Thoracic aorta (tissue), 2 donors: ENCODE measurements at places on chromosomes 5 and 9.

- DNase-seq = no peak
Observed at GRCh38 chr5:147564124-147564486, 54.2 kb upstream of the DPYSL3 start.

- no peak for DNase-seq
Observed at GRCh38 chr9:134163371-134164196, 780 bp downstream of the RNU6ATAC start.

- peak; percentile 78 for DNase-seq
Observed at GRCh38 chr9:136539427-136540421, 6.1 kb downstream of the NOTCH1 start.

GRCh38 chr9:78932849-78933627 lies 636.1 kb downstream of the PSAT1 start:
- no peak for DNase-seq

DNA sequence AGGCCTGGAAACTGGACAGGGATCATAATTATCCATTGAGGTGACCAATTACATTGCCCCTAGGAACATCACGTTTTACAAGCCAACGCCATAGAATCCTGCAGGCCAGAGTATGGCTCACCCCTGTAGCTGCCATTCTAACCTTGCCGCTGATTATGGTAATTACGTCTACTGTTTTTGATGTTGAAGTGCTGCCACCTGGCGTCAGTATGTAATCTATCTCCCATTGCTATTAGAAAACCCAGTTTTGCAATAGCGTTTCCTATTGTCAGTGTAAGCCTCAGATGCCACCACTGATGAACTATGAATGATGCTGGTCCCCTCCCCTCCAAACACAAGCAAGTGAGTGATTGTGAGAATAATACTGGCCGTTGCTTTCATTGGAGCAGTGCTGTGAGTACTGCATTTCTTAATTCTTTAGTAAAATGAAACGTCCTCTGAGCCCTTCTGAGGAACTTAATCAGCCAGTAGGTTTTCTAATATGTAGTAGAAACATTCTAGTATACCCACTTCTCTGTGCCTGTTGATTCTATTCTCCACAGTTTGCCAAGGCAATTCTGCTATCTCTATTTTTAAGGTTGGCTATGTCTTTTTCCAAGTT lies 100.5 kb upstream of the NMUR2 start:
- DNase-seq = no peak

GRCh38 chr9:136831720-136832104 lies 10.6 kb upstream of the AJM1 start:
- DNase-seq = no peak

GRCh38 chr5:151598984-151599383 lies 7.9 kb upstream of the FAT2 start:
- DNase-seq = no peak

DNA sequence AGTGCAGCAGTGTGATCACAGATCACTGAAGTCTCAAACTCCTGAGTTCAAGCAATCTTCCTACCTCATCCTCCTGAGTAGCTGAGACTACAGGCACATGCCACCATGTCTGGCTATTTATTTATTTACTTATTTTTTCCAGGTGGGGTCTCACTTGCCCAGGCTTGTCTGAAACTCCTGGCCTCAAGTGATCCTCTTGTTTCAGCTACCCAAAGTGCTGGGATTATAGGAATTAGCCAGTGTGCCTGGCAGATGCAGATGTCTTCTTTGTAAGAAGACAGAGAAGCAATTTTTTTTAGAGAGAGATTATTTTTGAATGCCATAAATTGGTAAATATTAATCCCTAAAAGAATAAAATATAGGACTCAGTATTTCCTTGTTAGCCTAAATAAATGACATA lies 54.3 kb downstream of the CHSY3 start:
- no peak for DNase-seq

GRCh38 chr5:42301349-42301748 lies 121.9 kb upstream of the GHR start:
- no peak for DNase-seq

DNA sequence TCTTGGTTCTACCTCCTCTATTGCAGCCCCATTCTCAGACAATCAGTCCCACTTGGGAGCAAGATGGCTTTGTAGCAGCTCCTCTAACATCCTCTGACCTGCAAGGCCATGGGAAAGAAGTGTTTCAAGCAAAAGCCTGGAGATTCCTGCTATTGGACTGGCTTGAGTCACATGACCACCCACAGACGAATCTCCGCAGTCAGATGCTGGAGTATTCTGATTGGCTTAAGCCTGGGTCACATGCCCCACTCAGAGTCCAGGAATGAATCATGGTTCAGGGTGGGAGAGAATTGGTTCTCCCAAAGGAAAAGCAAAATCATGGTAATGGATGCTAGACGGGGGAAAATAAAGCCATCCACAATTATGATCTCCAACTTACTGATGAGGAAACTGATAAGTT lies 22.6 kb upstream of the LMX1B start:
- DNase-seq = no peak

- DNase-seq = no peak
Observed at GRCh38 chr9:10104774-10105173, 508.0 kb downstream of the PTPRD start.

GRCh38 chr5:127358740-127359139 lies 68.1 kb downstream of the MEGF10 start:
- DNase-seq = no peak

DNA sequence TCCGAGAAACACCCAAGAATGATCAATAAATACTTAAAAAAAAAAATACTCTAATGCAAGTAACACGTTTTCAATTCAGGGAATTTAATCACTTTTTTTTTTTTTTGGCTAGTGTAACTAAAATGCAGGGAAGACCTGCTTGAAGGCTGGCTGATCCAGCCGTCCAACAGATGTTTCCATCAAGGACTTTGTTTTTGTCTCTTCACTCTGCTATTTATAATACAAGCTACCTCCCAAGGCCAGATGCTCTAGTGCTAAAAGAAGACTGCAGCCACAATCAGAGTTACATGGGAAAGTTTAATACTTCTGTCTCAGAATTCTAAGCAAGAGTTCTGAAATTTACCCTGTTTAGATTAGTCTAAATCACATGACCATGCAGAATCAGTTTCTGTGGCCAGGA lies 14.5 kb downstream of the TBCA start:
- DNase-seq = no peak

GRCh38 chr5:141369994-141370848 lies at the start of gene PCDHGB3:
PCDHGB3 (plus strand) TSS chr5:141370242; CDS start chr5:141370395, 153 bp downstream.
- no peak for DNase-seq

GRCh38 chr9:138009016-138009802 lies 131.6 kb downstream of the CACNA1B start:
- DNase-seq = no peak

DNA sequence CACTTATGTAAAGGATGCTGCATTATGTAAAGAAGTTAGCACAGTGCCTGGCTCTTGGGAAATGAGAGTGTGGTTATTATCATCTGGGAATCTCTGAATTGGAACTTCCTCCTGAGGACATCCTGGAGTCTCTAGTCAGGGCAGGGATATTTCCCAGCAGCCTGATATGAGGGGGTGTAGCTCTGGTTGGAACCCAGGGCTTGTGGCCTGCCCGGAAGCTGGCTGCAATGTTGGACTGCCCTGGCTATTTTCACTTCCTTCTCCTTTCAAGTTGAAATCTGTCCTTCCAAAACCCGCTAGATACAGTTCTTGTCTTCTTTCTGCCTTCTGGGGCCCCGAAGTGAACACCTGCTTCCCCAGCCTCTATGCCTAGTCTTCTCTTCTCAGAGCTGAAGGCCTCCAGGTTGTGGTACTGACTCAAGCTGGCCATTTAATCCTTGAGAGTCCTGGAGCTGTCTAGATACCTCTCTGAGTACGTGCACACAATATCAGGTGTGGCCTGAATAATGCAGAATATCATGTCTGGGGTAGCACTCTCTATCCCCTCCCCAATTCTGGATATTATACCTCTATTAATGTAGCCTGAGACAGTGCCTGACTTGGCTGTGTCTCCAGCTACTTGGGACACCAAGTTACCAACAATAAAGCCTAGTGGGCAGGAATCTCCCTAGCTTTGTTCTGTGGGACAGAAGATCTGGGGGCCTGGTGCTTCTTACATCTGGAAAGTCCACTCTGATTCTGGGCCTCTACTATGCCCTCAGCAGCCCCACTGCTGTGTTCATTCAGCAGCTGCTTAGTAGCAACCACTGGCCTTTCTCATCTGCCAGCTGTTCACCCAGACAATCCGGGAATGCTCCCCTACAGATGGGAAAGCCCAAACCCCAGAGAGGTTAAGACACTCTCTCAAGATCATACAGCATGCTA lies 45.0 kb downstream of the SLC6A7 start:
- DNase-seq = no peak

DNA sequence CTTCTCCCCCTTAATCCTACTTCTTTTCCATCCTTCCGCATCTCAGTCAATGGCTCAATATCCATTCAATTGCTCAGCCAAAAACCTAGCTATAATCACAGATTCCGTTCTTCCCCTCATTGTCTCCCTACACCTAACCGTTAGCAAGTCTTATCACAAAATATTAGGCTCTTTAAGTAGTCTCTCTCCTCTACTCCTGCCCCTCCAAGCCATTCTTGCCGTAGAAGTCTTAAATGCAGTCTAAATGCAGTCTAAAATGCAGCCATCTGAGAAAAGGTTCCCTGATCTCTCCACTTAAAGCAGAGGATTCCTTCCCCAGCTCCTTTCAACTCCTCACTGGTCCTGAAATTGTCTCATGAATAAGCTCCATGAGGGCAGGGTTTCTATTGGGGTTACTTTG lies 57.8 kb downstream of the ELL2 start:
- no peak for DNase-seq

DNA sequence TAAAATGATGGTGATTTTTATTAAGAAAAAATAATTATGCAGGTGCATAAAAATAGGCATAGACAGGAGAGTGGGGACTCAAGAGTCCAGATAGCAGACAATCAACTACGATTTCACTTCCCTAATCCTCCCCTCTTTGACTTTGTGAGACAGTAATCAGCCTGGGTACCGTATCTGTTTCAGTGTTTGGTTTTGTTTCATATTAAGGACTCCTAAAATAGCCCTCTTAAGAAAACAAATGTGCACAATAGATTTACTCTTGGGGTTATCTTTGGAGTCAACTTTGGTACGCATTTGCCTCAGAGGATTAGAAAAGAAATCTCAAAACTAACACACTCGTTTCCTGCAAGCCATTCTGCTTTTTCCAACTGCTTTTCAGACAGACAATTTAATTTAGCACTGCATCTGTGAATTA lies 96.3 kb downstream of the ZNF608 start:
- DNase-seq = no peak

DNA sequence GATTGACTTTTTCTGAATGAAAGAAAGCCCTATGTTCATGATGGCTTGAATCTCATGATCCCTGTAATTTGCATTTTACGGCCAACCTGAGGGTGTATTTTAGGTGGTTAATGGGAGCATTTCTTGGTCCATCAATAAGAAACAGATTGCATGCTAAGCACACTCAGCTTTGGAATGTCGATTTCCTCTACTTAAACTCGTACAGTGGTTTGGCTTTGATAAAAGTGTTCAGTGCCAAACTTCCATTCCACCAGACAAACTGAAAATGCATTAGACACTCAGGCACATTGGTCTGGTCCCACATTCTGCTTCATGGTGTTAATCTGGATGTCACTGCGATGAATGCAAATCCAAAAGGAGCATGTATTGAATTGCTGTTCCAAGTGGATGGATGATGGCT lies 77.0 kb downstream of the VCAN start:
- no peak for DNase-seq

DNA sequence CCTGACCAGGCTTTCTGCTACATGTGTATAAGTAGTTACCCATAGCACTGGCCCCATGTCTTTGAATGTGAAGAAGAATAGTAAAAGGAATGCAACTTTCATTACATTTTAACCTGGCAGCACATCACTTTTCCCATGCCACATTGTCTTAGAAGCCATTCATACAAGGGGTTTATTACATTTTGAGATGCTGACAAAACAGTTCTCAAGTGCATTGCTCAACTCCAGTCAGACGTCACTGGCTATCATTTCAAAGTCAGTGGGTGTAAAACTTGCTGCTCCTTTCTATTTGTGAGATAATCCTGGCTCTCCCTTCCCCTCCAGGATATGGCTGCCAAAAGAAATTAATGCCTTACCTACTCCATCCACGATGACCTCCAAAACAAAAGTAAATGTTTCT lies 97.0 kb upstream of the VCAN start:
- no peak for DNase-seq

- DNase-seq = no peak
Observed at GRCh38 chr9:121220996-121221663, 19.5 kb upstream of the RAB14 start.

DNA sequence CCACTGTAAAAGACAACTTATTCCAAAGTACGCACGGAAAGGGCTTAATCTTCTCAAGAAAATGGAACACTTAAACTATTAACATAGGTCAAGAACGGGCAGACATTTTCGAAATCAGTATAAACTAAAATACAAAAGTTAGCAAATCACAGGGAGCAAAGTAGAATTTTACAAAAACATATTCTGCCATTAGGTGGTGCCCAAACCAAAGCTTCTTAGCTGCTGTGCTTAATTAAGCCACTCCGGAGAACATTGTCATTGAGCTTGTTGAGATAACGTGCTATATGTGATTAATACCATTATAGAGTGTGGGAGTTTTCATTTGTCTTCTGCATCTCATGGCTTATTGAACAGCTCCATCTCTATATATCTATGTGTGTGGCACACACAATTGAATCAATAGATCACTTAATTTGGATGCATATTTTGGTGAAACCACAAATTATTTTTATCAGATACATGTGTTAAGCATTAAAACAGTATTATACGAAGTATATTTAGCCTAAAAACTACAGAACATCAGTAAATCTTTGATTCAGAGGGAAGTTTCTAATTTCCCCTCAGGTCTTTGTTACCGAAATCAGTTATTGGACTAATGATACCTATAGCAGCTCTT lies 23.4 kb downstream of the UBLCP1 start:
- DNase-seq = no peak

DNA sequence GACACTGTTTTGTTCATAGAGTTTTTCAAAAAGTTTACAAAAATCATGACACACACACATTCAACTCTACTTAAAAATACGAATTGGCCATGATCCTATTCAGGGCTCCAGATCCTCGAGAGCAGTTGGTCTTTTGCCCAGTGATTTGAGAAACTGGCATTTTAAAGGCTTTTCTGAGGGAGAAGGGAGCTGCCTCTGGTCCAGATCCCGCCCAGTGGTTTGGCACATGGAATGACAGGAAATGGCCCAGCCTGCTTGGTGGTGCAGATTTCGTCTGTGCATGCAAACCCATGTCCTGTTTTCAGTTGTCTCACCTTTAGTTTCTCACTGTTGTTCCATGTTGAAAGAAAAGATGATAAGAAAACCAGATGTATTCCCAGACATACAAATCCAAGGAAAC lies 3.6 kb downstream of the CAMK4 start:
- no peak for DNase-seq

DNA sequence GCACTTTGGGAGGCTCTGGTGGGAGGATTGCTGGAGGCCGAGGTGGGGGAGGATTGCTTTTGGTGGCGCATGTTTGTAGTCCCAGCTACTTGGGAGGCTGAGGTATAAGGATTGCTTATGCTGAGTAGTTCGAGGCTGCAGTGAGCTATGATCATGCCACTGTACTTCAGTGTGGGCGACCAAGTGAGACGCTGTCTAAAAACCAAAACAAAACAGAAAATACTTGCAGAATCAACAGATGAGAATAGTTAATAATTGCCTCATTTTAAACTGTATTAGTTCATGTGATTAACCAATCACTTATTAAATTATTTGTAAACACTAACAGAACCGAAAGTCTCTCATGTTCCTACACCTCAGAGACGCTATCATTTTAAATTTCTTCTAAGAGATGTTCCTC lies 118.1 kb downstream of the CCDC171 start:
- DNase-seq = no peak
